ENCODE measurements at places on chromosomes 7 and 10. TPM values are rescaled to one million over a fixed set of nuclear protein-coding genes. Genes with fewer than 3 reads are reported as not detected.

GRCh38 chr10:74406006-74406405, 255.0 kb downstream of the ADK start:
- no peak overlapping the region for H3K27ac ChIP-seq
- H3K36me3 ChIP-seq = no peaks in the 10 kb centered on the region
- DNase-seq = no peak
- H3K27me3 ChIP-seq = no peaks in the 10 kb centered on the region
- no peak overlapping the region for H3K4me3 ChIP-seq

DNA sequence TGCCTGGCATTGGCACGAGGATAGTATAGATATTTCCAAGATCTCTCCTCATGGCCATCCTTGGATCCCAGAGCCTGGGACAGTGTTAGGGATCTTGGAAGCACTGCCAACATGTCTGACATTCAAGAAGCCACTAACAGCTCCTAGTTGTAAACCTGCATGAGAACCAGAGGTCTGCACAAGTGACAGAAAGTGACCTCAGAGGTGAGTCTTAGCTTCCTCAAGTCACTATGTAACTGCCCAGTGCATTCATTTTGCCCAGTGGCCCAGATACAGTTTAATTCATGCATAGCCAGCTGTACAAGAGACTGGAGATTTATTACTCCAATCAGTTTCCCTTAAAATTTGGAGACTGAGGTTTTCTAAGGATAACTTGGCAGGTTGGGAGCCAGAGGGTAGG, 16.7 kb downstream of the SUGCT start:
- H3K27me3 ChIP-seq = no peaks in the 10 kb centered on the region
- no peaks in the 10 kb centered on the region for H3K4me1 ChIP-seq
- H3K4me3 ChIP-seq = no peak overlapping the region
- DNase-seq = no peak
- H3K27ac ChIP-seq = no peak overlapping the region
- H3K36me3 ChIP-seq = no peaks in the 10 kb centered on the region

DNA sequence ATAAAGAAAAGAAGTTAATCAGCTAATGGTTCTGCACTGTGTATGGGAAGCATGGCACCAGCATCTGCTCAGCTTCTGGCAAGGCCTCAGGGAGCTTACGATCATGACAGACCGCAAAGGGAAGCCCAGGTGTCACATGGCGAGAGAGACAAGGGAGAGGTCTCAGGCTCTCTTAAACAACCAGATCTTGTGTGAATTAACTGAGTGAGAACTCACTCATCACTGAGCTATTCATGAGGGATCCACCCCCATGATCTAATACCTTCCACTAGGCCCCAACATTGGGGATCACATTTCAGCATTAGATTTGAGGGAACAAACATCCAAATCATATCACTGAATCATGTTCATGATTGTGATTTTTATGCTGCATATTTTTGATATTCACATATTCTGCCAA, 5.8 kb downstream of the USP54 start:
- DNase-seq = no peak
- H3K4me1 ChIP-seq = peaks cover 21% of the 10 kb centered on the region
- H3K27ac ChIP-seq = no peak overlapping the region

- H3K4me1 ChIP-seq = no peaks in the 10 kb centered on the region
- no peaks in the 10 kb centered on the region for H3K27me3 ChIP-seq
- H3K27ac ChIP-seq = no peak overlapping the region
- no peak for DNase-seq
These were observed 219.0 kb upstream of the CSTF2T start for GRCh38 chr10:51918440-51918839.

DNA sequence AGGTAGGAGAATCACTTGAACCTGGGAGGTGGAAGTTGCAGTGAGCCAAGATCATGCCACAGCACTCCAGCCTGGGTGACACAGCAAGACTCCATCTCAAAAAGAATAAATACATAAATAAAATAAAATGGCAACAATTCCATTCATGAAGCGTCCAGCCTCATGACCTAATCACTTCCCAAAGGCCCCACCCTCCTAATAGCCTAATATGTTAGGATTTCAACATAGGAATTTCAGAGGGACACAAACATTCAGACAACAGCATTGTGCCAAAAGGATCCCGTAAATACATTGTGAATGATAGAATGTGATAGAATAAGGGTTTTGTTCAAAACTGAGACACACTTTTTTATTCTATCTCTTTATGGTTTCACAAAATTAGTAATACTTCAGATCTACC, 90.3 kb downstream of the FAM107B start:
- no peaks in the 10 kb centered on the region for H3K36me3 ChIP-seq
- DNase-seq = no peak
- H3K4me3 ChIP-seq = no peak overlapping the region
- no peaks in the 10 kb centered on the region for H3K27me3 ChIP-seq
- no peaks in the 10 kb centered on the region for H3K4me1 ChIP-seq

- no peak for DNase-seq
- H3K36me3 ChIP-seq = no peaks in the 10 kb centered on the region
- no peaks in the 10 kb centered on the region for H3K27me3 ChIP-seq
- H3K27ac ChIP-seq = no peak overlapping the region
These were observed 2.6 kb upstream of the RPA3 start for GRCh38 chr7:7720750-7721621.

- no peaks in the 10 kb centered on the region for H3K4me1 ChIP-seq
- no peak overlapping the region for H3K4me3 ChIP-seq
- DNase-seq = no peak
These were observed 260.0 kb upstream of the NRP1 start for GRCh38 chr10:33594475-33594874.

DNA sequence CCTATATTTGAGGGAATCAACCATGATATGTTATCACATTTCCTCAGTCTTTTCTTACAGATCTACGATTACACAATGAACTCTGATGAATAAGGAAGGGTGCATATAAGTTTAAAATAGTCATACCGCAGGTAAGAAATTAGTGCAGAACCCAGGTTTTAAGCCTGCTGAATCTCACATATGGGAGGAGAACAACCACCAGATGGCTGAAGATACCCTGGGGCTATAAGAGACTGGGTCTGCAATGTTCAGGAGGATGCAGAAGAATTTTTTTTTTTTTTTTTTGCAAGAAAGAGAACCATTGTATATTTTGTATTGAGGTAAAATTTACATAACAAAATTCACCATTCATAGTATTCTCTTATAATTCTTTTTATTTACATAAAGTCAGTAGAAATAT, 372.3 kb upstream of the MYO3A start:
- no peaks in the 10 kb centered on the region for H3K27me3 ChIP-seq
- no peak for DNase-seq
- no peaks in the 10 kb centered on the region for H3K36me3 ChIP-seq
- no peak overlapping the region for H3K27ac ChIP-seq

- no peaks in the 10 kb centered on the region for H3K27me3 ChIP-seq
- peak overlapping the region; percentile 21 for H3K4me3 ChIP-seq
- H3K27ac ChIP-seq = peak overlapping the region; percentile 84
- peaks cover 53% of the 10 kb centered on the region for H3K4me1 ChIP-seq
These were observed 116.5 kb upstream of the EEPD1 start for GRCh38 chr7:36036590-36036989.

DNA sequence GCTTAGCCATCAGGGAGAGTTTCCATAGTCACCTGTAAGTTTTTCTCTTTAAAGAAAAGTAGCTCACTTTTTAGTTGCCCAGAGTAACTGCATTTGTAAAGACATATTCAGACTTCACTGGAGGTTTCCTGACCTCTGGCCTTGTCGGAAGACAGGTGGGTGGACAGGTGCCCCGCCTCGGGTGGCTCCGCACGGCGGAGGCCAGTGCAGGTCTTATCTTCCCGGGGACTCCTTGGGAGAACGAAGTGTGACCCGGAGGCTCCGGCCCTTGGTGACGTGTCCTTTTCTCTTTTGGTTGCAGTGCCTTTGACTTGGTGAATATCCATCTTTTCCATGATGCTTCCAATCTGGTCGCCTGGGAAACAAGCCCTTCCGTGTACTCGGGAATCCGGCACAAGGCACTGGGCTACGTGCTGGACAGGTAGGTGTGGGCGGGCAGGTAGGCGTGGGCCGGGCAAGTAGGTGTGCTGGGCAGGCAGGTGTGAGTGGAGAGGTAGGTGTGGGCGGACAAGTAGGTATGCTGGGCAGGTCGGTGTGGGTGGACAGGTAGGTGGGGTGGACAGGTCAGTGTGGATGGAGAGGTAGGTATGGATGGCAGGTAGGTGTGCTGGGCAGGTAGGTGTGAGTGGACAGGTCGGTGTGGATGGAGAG, 75.8 kb downstream of the NKX6-2 start:
- H3K4me3 ChIP-seq = no peak overlapping the region
- H3K4me1 ChIP-seq = no peaks in the 10 kb centered on the region
- H3K27me3 ChIP-seq = no peaks in the 10 kb centered on the region
- no peaks in the 10 kb centered on the region for H3K36me3 ChIP-seq
- no peak overlapping the region for H3K27ac ChIP-seq

- H3K27me3 ChIP-seq = no peaks in the 10 kb centered on the region
- DNase-seq = no peak
- peaks cover 17% of the 10 kb centered on the region for H3K36me3 ChIP-seq
- H3K4me3 ChIP-seq = no peak overlapping the region
These were observed 85.8 kb downstream of the TNS3 start for GRCh38 chr7:47496056-47496665.

GRCh38 chr10:107317592-107317991, 153.1 kb upstream of the SORCS1 start:
- no peak for DNase-seq
- no peak overlapping the region for H3K4me3 ChIP-seq
- no peaks in the 10 kb centered on the region for H3K36me3 ChIP-seq

- DNase-seq = no peak
- no peaks in the 10 kb centered on the region for H3K27me3 ChIP-seq
- H3K4me1 ChIP-seq = no peaks in the 10 kb centered on the region
- no peak overlapping the region for H3K27ac ChIP-seq
These were observed 23.5 kb upstream of the EIF5AL1 start for GRCh38 chr10:79488870-79489269.

DNA sequence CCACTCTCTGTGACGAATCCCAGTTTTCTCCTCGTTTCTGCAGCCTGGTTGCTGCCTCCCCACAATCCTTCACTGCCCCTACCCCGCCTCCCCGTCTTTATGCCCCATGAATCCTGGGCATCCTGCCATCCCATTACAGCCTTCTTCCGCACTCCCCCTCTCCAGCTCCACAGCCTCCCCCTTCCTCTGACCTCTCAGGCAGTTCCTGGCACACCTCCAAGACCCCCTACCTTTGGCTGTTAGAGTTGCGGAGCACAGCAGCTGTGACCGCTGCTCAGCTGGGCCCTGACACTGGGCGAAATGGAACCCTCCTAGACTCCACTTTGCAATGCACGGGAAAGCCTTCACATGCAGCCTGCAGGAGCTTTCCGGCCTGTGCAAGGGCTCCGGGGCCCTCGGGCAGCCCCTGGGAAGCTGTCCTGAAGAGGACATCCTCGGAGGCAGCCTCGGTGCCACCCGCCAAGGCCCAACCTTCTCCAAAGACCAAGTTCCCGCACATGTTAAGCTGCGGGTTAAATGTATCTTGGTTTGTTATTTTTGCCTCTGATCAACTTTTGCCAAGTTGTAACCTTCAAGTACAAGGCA, 400.7 kb upstream of the MKI67 start:
- peaks cover 2% of the 10 kb centered on the region for H3K27me3 ChIP-seq
- H3K27ac ChIP-seq = no peak overlapping the region
- no peaks in the 10 kb centered on the region for H3K4me1 ChIP-seq
- no peak for DNase-seq
- H3K36me3 ChIP-seq = no peaks in the 10 kb centered on the region

- H3K4me3 ChIP-seq = no peak overlapping the region
- H3K27ac ChIP-seq = no peak overlapping the region
- H3K27me3 ChIP-seq = no peaks in the 10 kb centered on the region
These were observed 68.8 kb upstream of the INSIG1 start for GRCh38 chr7:155228894-155229293.

GRCh38 chr10:69512901-69513300, 60.3 kb downstream of the NEUROG3 start:
- no peak overlapping the region for H3K27ac ChIP-seq
- no peaks in the 10 kb centered on the region for H3K4me1 ChIP-seq
- 0 out of 2 replicates have a peak, but pooled peaks cover 4% of the 10 kb centered on the region for H3K36me3 ChIP-seq
- no peaks in the 10 kb centered on the region for H3K27me3 ChIP-seq
- no peak for DNase-seq
- H3K4me3 ChIP-seq = no peak overlapping the region

DNA sequence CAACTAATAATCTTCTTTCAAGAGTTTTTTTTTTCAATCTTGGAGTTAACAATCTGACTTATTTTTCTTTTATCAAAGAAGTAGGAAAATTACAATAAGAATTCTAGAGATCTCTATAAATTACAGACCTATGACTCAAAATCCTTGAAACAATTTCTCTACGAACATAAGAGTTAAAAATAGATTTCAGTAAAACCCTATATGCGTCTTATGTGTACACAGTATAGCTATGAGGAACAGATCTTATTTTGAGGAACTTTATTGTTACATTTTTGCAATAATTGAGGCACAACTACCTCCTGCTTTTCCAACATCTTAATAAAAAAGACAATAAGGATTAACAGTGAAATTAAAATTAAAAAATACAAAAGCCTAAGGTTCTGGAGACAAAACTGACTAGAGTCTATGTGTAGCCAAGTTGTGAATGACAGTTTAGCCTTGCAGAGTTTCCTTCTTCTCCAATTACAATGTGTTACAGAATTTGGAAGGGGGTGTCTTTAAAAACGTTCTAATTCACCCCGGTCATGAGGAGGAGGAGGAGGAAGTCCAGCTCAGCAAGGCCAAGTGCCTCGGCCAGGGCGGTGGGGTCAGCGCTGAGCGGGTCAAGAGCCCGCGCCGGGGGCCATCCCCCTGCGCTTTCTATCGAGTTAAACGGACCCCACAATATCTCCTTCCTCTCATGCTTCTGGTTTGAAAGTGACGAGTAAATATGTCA, 40.5 kb downstream of the AMZ1 start:
- H3K36me3 ChIP-seq = peaks cover 8% of the 10 kb centered on the region
- no peaks in the 10 kb centered on the region for H3K27me3 ChIP-seq
- no peak overlapping the region for H3K4me3 ChIP-seq
- no peak for DNase-seq

GRCh38 chr10:34664706-34665105, 150.4 kb downstream of the PARD3 start:
- no peak overlapping the region for H3K27ac ChIP-seq
- H3K4me1 ChIP-seq = peaks cover 2% of the 10 kb centered on the region
- no peaks in the 10 kb centered on the region for H3K36me3 ChIP-seq
- no peak overlapping the region for H3K4me3 ChIP-seq
- no peak for DNase-seq

- no peaks in the 10 kb centered on the region for H3K4me1 ChIP-seq
- H3K36me3 ChIP-seq = no peaks in the 10 kb centered on the region
- no peak for DNase-seq
- no peak overlapping the region for H3K27ac ChIP-seq
These were observed 117.9 kb downstream of the LRRC18 start for GRCh38 chr10:48821692-48822091.

PTPN20 gene
- total RNA-seq = 9.5 TPM

OR13A1 gene
- not detected for total RNA-seq

PRF1 gene
- not detected for total RNA-seq

MAT1A gene
- 1.5 TPM for total RNA-seq

CPN1 gene
- total RNA-seq = not detected

PCDH15 gene
- 0.18 TPM for total RNA-seq

All from Panc1 (cell line).